ENCODE measurements at places on chromosomes 16 and 17.

DNA sequence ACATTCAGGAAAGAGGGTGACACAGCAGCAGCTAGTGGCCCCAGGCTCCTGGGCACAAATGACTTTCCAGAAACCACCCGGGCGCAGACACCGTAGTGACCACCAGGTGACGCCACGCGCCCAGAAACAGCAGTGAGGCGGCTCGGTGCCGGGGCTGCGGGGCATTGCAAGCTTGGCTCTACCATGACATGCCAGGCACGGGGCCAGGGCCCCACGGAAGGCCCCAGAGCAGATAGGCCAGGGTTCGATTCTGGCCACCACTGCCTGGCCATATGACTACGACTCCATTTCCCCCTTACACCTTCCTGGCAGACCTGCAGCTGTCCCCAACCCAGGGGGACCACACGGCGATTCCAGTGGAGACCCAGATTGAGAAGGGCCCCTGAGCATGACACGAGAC, 6.7 kb downstream of the RHBDF1 start:
- DNase-seq, result peak; percentile 92

GRCh38 chr17:45110676-45111611, 21.4 kb downstream of the PLCD3 start:
- no peak for DNase-seq

DNA sequence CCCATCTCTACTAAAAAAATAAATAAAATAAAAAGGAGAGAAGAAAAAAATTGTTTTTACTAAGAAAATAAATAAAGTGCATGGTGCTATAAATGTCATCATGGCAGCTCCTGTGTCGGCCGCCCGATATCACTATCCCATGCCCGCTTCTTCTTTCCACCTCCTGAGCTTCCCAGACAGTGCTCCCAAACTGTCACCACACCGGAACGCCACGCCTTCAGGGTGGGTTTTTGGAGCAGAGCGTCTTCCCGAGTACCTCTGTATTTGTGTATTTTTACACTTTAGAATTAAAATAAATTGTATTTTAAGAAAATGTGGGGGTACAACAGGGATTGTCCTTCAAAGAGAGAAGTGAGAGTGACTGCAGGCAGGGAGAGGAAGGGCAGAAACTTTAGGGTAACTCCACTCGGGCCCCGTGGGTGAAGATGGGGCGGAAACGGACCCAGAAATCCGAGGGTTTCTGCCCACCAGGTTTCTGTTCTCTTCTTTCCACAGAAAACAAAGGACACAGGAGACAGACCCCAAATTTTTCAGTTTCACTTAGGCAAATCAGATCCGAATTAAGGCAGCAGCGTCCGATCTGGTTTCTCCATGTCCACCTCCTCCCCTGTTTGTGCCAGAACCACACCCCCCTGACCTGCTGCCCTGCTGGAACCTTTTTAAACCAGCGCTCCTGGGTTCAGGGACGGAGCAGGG, 3.6 kb upstream of the ITGAX start:
- no peak for DNase-seq

DNA sequence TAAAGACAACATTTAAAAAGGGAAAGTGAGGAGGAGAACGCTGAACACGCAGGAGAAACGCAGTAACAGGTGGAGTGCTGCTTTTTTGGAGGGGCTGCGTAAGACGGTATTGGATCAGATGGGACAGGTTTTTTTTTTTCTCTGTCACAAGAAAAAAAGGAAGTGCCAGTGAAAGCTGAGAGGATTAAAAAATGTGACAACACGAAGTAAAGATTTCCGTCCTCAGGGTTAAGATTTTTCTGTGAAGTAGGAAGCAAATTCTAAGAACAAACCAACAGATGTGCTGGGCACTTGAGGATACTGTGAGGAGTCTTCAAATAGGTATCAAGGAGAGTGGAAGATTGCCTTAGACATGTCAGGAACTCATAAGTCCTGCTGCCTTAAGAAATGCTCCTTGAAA, 5.8 kb upstream of the ABCA9 start:
- DNase-seq, result no peak

DNA sequence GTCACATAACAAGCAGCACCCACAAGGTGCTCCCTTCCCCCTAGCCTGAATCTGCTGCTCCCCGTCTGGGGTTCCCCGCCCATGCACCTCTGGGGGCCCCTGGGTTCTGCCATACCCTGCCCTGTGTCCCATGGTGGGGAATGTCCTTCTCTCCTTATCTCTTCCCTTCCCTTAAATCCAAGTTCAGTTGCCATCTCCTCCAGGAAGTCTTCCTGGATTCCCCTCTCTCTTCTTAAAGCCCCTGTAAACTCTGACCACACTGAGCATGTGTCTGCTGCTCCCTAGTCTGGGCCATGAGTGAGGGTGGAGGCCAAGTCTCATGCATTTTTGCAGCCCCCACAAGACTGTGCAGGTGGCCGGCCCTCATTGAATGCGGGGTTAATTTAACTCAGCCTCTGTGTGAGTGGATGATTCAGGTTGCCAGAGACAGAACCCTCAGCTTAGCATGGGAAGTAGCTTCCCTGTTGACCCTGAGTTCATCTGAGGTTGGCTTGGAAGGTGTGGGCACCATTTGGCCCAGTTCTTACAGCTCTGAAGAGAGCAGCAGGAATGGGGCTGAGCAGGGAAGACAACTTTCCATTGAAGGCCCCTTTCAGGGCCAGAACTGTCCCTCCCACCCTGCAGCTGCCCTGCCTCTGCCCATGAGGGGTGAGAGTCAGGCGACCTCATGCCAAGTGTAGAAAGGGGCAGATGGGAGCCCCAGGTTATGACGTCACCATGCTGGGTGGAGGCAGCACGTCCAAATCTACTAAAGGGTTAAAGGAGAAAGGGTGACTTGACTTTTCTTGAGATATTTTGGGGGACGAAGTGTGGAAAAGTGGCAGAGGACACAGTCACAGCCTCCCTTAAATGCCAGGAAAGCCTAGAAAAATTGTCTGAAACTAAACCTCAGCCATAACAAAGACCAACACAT, at the start of gene STH:
Gene STH (plus strand): TSS at position 264 of the 913 bp plus-strand sequence. CDS start 30 bp downstream, at position 294.
- DNase-seq, result no peak

DNA sequence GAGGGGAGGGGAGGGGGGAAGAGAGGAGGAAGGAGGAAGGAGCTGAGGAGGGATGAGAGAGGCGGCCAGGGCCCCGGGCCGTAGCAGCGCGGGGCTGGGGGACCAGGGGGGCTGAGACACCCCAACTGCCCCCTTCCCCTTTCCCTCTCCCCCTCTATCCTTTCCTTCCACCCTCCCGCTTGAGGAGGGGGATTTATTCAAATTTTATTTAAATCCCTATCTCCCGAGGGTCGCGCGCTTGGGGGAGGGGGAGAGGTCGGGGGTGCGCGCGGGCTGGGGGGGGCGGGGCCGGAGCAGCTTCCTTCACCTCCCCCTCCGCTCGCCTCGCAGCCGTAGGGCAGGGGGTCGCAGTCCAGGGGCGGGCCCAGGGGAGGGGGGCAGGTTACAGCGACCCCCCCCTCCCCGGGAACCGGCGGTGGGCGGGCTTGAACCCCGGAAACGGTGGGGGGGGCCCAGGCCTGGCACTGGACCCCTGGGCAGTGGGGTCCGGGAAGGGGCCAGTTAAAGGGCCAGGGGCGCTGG, at the start of gene FBXL19:
Gene FBXL19 (plus strand): TSS at position 19 of the 522 bp plus-strand sequence. CDS start 2,183 bp downstream, outside the sequence.
- peak; percentile 79 for DNase-seq

GRCh38 chr17:50317121-50317520, 28.8 kb upstream of the XYLT2 start:
- no peak for DNase-seq

- DNase-seq, result no peak
Observed at GRCh38 chr16:60027351-60027750, 1293.2 kb upstream of the GOT2 start.

- no peak for DNase-seq
Observed at GRCh38 chr17:2797637-2798036, 1.4 kb downstream of the RAP1GAP2 start.

DNA sequence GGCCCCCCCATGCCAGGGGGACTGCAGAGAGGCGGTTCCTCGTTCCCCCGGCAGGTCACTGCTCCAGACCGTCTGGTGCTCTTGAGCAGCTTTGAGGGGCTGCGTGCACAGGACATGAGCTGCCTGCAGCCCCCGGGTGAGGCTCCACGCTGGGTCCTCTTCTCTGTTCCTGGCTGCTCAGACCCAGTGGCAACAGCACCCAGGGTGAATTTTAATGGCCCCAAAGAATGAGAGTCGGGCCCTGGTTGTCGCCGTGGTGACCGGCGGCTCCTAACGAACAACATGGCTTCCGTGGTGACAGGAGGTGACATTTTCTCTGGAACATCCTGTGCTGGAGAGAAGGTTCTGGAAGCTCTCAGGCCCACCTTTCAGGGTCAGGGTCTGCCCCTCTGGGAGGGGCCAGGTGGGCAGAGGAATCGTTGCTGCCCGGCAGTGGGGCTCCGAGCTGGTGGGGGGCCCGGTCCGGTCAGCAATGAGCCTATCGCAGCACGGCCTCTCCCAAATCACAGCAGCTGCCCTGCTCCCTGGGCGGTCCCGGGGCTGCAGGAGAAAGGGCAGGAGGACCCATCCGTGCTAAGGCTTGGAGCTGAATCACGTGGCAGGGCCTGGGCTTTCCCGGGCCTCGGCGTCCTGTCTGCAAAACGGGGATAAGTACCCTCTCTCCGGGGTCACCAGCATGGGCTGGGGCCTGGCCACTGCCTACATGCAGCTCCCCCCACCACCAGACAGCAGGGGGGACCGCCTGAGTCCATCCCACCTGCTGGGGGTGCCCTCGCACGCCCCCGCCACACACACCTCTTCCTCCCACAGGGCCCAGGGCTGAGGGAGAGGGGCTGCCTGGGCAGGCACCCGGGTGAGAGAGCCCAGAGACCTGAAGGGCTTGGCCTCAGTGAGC, 3.4 kb upstream of the C1QTNF8 start:
- DNase-seq, result no peak

DNA sequence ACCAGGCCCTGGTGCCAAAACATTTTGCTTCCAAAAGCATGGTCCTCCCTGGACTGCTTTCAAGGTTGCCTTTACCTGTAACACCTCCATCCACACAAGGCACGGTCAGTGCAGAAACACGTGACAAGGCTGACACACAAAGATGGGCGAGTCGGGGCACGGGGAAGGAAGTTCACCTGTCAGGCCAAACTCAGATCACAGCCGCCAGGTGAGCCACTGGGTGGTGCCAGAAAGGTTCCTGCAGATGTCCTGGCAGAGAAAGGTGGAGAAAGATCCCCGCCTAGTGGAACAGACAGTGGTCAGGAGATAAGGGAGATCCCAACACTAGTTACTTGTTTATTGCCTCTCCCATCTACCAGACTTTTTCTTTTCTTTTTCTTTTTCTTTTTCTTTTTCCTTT, 155.3 kb downstream of the AIPL1 start:
- peak; percentile 88 for DNase-seq

DNA sequence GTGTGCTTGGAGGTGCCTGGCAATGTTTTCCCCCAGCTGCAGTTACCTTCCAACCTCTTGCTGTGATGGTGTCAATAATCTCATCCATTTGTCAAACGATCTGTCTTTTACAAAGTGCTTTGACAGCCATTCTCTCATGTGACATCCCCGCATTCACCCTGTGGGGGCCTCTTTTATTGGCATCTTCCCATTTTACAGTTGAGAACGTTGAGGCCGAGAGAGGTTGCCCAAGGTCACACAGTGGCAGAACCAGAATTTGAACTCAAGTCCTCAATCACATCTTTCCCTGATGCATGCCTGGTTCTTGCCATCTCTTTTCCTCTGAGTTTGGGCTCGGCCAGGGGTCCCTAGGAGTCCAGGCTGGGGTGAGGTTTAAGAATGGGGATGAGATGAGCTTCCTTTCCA, 1.5 kb downstream of the TAOK2 start:
- no peak for DNase-seq

- DNase-seq, result no peak
Observed at GRCh38 chr16:30474074-30474452, 1.5 kb downstream of the ITGAL start.

DNA sequence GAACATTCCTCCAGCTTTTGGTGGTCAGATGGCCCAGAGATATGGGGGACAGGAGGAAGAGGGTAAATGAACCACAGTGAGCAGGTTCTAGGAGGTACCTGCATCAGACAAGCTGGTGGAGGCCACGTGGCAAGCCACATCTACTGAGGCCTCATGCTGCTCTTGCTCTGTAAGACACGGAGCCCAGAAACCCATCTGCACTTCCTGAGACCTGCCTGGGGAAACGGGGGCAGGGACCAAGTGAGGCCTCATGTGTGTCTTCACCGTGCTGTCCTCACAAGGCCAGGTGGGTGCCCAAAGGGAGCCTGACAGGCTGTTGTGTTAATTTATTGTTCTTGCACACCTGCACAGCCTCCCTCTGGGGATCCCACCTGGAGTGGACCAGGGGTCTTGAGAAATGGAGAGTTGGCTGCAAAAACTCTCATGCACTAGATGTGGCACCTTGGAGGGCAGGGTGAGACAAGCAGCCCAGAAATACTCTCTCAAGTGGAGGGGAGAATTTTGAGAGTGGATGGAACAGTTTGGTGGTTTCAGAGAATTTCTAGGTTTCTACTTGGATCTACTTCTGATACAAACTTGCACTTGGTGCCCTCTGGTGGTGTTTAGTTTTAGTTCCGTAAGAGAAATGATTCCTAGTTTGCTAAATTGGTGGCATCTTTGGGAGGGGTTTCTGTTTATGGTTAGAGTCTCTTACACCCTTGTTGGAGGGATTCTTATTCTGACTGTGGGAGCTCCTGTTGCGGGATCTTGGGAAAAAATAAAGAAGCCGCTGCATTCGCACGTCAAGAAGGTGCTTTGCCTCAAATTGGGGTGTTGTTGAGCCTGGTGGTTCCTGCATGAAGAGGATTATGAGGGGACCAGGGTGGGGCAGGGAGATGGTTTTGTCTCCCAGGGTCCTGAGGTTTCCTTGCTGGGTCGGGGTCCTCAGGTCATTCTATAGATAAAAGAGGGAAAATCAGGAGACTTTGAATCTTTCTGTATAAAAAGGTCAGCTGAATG, 47.5 kb downstream of the SLC6A2 start:
- DNase-seq, result peak; percentile 82

GRCh38 chr17:14664511-14664910, 363.6 kb downstream of the HS3ST3B1 start:
- DNase-seq, result peak; percentile 53

DNA sequence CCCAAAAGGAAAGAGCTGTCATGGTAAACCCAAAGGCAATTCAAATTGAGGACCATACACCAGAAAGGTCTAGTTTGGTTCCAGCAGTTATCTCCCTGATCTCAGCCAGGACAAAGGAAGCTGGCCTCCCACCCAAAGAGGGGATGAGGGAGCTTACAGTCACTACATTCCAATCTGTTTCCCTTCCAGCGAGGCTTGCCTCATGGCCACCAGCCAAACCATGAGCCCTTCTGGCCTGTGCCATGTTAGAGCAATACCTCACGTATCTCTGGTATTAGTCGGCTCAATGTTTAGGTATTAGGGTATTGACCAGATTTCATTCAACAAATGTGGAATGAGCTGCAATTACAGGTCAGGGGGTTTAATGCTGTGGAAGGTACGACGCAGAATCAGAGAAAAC, 8.4 kb downstream of the NDUFAB1 start:
- DNase-seq, result no peak

DNA sequence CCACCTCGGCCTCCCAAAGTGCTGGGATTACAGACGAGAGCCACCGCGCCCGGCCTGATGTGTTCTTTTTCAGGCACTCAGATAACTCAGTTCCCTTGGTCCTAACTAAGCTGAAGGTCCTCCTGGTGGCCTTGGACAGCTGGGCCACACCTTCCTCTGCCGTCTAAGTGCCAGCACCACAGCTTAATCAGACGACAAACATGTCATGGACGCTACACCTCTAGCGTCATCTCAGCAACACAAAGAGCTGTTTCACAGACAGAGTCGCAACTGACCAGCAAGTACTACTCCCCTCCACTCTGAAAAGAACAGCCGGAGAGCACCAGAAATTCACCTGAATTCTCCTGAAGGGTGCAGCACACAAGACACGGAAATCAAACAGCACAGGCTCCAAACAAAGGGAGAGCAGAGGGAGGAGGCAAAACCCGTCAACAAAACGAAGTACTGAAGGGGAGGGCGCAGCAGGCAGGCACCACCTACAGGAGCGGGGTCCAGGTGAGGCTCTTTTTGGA, 4.4 kb downstream of the TRAP1 start:
- peak; percentile 21 for DNase-seq

- no peak for DNase-seq
Observed at GRCh38 chr17:76360461-76360860, 6.7 kb upstream of the PRPSAP1 start.

Data from GM23338 (cell line).